ENCODE measurements at places on chromosomes 6 and 20.

DNA sequence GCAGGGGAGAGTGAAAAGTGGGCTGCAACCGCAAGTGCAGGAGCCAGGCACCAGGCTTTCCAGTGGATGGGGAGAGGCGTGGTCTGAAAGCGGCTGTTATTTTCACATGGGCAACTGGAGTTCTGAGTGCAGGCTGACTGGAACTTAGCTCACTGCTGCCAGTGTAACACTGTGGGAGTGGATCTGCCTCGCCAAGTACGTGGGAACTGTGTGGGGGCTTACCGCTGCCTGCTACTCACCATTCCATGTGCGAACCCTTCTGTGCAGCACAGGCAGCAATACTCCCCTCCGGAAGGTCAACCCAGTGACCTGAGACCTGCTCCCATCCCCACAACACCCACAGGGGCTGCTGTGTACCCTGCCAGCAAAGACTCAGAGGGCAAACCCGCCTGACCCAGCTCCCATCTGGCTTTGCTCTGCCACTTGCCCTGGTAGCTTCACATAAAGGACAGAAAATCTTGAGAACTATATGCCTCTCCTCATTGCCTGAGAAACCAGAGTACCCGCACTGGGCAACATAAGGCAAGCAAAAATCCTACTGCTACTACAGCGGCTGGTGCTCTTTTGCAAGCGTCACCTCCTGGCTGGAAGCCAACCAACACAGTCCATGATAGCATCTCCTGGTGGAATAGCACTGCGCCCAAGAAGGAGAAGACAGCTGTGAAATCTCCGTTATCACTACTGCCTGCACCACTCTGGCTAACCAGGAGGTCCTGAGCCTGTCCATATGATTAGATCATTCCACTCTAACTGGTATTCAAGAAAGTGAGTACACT lies 54.4 kb upstream of the SIRPG start:
- no peak for DNase-seq

GRCh38 chr6:168563656-168564055 lies 122.7 kb downstream of the SMOC2 start:
- no peak for DNase-seq

DNA sequence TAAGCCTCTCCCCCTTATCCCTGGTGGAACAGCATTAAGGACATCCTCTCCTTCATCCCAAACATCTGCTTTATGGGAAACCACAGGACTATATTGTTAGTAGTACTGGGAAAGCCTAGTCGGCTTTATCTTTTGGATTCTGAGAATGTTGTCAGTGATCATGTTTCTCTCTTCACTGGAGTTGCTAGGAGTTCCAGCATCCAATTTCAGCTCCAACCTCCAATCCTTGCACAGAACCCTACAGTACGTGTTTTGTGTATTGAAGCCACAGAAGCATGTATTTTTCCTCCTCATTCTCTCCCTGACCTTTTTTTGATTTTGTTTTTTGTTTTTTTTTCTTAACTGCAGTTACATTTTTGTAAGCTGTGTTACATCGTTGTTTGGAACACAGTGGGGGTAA lies 84.0 kb downstream of the PHACTR3 start:
- DNase-seq = no peak

- DNase-seq = no peak
These were observed 17.1 kb downstream of the DIDO1 start for GRCh38 chr20:62908971-62909791.

- no peak for DNase-seq
These were observed 202.3 kb downstream of the OGFRL1 start for GRCh38 chr6:71490876-71491275.

DNA sequence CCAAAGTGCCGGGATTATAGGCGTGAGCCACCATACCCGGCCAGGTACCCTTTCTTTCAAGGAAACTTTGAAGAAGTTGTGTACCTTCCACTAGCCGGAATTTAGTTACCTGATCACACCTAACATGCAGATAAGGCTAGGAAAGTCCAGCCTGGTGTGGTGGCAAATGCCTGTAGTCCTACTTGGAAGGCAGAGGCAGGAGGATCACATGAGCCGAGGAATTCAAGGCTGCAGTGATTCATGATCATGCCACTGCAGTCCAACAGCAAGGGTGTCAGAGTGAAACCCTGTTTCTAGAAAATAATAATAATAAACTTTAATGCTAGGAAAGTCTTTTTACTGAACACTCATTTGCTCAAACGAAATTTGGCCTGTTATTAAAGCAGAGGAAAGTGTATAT lies 21.0 kb downstream of the NFYA start:
- no peak for DNase-seq

DNA sequence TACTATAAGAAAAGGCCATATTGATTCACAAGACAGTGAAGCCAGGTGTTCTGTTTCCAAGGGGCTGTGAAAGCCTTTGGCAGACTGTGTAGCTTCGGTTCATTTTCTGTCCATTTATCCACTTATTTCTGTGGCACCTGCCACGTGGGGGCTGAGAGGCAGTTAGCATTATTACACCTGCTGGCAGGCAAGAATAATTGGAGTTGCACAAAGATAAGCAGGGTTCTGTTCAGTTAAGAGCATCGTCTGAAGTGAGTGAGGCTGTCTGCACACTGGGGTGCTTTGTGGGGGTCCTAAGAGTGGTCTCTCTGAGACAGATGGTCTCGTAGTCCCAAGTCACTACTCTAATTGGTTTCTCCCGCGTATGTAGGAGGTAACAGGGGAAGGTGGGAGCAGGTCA lies 60.6 kb upstream of the CCN6 start:
- no peak for DNase-seq

DNA sequence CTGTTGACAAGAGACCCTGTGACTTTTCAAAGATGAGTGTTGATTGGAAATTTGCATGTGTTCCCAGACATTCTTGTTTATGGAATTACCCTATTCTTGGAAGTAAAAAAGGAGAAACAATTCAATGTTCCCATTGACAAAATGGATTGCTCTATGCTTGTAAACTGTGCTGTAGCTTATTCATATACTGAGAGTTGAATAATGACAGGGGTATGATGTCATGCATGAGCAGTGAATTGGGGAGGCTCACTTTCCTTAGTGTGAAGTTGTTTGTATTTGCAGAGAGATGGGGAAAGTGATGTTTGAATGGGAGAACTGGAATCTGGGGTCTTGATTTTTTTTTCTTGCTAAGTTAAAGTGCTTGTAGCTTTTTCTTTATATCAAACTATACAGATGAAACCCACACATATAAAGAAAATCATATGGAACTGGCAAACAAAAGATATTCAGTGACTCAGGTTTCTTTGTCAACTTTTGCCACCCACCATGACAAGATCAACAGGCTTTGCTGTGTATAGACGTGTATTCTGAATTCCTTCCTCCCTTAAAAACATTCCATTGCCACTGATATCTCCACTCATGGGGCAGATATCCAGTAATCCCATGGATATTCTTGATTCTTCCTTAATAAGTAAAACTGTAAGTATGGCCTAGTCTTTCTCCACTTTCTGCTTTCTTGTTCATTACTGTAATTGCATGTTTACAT lies 97.8 kb upstream of the JAG1 start:
- DNase-seq = no peak

Data from stimulated activated CD8-positive, alpha-beta memory T cell treated with anti-CD3 and anti-CD28 coated beads, Interleukin-4, amount 100 ng/mL, for 24 hours (primary cell).